Dermis microvascular lymphatic vessel endothelial cell (primary cell): ENCODE measurements at places on chromosomes 11 and 22. TPM values are rescaled to one million over a fixed set of nuclear protein-coding genes. Genes with fewer than 3 reads are reported as not detected.
A peak's percentile ranks its signal among the peaks of the same experiment; 100 is the strongest.

- DNase-seq, result no peak
These were observed 11.4 kb downstream of the DGAT2 start for GRCh38 chr11:75779960-75780359.

DNA sequence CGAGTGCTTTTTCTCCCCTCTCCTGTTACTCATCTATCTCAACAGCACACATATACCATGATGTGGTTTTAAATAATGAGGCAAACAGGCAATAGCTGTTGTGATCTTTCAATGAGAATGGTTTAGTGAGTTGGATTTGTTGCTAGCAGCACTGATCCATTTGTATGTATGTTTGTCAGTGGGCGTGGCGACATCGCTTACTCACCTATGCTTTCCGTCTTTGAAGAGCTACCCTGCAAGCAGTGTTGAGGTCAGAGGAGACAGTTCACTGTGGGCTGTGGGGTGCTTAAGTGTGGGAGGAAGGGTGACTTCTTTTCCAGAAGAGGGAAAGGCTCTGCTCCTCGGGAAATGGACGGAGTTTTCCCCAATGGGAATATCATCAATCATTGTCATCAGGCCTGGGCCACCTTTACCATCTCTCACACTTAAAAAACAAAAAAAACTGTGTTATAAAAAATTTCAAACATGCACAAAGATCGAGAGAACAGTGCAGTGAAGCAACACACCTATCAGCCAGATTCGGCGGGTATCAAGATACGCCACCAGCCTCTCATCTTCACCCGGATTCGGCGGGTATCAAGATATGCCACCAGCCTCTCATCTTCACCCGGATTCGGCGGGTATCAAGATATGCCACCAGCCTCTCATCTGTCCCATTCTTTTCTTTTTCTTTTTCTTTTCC, 83.8 kb downstream of the TBC1D22A start:
- peak; percentile 19 for DNase-seq

GRCh38 chr22:48084729-48085050, 1322.2 kb downstream of the TBC1D22A start:
- DNase-seq, result no peak

- DNase-seq, result no peak
These were observed 16.7 kb downstream of the C11orf54 start for GRCh38 chr11:93757924-93758865.

DNA sequence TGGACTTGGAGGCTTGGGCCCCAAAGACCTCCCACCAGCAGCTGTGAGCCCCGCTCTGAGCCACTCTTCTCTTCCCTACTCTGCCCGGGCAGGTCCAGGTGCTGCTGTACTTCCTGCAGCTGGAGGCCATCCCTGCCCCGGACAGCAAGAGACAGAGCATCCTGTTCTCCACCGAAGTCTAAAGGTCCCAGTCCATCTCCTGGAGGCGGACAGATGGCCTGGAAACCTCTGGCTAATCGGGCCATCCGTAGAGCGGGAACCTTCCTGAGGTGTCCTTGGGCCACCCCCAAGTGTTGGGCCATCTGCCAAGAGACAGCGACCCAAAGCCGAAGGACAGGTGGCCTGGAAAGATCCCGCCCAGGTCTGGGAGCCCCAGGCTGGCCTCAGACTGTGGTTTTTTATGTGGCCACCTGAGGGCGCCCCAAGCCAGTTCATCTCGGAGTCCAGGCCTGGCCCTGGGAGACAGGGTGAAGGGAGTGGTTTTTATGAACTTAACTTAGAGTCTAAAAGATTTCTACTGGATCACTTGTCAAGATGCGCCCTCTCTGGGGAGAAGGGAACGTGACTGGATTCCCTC, 135.1 kb downstream of the BCR start:
- DNase-seq, result no peak

DNA sequence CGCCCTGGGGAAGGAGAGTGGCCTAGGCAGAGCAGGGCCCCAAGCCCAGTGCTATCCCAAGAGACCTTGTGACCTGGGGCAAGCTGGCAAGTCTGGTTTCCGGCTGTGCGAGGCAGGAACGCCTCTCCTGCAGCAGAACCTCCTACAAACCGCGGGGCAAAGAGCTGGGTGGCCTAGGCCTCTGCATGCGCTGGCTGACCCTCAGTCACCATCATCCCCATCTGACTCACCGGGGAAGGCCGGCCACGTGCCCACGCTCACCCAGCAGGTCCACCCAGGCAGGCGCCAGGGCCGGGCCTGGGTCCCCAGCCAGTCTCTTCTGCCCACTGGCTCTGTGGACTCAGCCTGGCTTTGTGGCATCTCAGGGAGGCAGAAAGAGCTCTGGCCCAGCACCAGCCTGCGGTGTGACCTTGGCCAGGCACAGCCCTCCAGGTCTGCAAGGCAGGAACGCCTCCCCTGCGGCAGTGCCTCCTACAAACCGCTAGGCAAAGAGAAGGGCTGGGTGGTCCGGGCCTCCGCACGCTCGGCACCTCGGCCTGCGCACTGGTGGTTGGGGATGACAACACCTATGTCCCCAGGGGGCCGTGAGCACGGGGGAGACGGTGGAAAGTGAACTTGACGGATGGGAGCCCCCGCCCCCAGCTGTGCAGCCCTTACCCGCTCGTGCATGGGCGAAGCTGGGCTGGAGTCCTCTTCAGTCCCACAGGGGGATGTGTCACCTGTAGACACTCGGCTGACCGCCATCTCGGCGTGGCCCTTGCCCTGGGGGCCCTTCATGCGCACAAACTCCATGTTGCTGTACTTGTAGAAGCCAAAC, 38.2 kb downstream of the KIAA0930 start:
- no peak for DNase-seq

- no peak for DNase-seq
These were observed 8.3 kb downstream of the SEC14L6 start for GRCh38 chr22:30538280-30538679.

DNA sequence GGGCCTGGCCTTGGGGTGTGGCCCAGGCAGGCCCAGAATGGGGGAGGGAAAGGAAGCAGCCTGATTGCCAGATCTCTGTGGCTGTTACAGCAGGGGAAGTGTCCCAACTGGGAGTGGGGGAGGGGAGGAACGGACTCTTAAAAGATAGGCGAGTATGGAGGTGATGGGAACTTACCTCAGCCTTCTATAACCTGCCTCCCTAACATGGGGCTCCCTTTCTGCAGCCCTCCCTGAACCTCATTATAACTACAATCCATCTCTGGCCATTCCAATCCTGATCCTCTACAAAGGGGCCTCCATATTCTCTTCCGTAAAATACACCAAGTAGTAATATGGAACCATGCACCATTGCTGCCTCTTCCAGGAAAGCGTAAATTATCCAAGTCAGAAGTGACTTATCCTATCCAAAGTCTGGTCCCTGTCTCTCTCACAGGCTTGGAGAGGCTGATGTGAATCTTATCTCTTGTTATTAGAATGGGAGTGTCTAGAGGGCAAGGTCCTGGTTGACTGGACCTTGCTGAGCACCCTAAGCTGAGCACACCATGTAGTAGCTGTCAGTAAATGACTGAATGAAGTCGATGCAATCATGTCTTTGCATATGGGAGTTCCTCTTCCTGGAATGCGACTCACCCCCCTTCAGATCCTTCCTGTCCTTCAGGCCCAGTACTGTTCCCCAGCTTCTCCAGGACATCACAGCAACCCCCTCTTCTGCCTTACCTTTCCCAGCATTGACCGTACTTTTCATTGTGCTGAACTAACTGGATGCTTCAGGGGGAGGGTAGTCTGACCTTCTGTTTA, 5.9 kb downstream of the RHOG start:
- DNase-seq, result peak; percentile 24

- no peak for DNase-seq
These were observed 92.2 kb upstream of the PLET1 start for GRCh38 chr11:112352907-112353306.

GRCh38 chr22:47550524-47551430, 788.3 kb downstream of the TBC1D22A start:
- DNase-seq, result no peak

DNA sequence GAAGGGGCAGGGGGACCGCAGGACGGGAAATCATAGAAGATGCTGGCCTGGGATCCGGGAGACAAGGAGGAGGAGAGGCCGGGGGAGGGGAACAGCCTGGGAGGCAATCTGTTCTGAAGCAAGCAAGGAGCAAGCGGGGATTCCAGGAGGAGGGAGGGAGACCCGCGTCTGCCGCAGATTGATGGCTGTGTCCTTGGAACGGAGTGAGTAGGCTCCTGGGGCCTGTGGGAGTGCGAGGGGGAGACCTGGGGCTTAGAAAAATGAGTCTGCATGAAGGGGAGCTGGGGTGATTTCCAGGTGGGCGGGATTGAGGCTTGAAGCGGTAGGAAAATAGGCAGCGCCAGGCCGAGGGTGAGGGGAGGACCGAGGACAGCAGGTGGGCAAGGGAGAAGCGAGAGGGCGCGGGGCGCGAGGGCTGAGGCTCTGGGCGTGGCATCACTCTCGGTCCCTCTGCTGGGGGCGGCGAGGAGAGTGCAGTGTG, 1.6 kb upstream of the LRRC55 start:
- DNase-seq, result no peak

DNA sequence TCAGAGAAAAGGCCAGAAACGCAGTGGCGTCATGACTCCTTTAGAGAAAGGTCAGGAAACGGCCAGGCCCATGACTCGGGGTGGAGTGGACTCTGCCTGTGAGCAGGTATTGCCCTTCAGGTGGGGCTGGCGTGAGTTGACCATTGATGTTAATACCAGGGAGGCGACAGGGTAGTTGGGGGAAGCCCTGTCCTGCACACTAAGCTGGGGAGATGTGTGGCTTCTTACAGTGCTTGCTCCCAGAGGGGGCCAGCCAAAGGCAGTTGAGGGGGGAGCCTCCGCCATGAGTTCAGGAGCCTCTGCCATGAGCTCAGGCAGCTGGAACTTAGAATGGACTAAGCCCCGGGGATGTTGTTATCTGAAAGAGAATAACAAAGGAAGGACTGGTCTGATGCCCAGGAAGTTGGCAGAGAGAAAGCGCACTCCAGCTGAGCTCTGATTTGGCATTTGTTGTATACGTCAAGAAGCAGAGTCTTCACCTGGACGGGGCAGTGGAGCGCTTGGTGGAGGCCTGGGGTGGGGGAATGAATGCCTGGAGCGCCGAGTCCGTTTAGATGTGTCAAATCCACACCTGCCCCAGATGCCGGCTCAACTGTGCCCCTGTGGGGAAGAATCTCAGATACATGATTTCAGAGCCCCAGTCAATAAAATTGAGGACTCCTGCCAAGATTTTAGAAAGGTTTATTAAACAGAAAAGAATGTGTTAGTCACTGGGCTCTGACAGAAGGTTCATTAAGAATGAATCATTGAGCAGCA, 222.5 kb downstream of the TBC1D22A start:
- peak; percentile 40 for DNase-seq

DNA sequence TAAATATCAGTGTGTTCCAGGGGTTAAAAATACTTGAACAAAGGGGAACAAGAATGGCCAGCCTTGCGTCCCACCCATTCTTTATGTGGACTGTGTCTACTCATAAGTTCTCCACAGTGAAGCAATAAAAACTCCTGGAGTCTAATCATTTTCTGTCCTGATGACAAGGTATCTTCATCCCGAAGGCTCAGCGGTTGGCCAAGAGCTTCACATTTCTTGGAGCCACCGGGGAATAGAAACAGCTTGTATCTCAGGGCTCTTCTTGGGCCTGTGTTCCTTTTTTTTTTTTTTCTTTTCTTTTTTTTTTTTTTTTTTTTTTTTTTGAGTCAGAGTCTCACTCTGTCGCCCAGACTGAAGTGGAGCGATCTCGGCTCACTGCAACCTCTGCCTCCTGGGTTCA, 36.8 kb upstream of the ADORA2A start:
- no peak for DNase-seq

GRCh38 chr11:35629914-35630313, 11.7 kb downstream of the FJX1 start:
- DNase-seq, result peak; percentile 96

GRCh38 chr11:77879218-77879617, 58.3 kb downstream of the AAMDC start:
- no peak for DNase-seq

DNA sequence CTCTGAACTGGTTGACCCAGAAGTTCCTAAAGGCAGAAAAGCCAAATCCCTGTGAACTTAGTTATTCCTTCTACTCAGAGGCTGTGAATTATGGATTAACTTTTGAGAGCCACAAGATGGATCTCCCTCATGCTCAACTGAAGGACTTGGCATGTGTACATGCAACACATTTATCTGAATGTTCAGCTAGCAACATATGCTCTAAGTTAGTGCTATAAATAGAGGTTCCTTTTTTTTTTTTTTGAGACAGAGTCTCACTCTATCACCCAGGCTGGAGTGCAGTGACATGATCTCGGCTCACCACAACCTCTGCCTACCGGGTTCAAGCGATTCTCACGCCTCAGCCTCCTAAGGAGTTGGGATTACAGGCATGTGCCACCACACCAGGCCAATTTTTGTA, 40.1 kb downstream of the EIF4ENIF1 start:
- DNase-seq, result no peak

GRCh38 chr11:102367364-102367763, 20.4 kb downstream of the BIRC2 start:
- DNase-seq, result no peak

DNA sequence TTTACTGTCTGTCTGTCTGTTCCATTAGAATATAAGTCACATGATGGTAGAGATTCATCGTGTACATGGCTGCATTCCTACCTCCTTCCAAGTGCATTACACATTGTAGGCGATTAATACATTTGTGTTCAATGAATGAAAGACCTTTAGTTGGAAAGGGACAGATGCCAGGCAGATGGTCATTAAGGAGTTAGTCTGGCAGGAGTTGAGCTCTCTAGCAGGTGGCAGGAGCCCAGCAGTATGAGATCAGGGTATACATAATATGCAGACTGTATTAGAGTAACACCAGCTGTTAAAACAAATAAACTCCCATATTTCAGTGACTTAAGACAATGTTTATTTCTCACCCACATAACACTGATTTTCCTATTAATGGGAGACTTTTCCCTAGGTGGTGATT, 147.7 kb upstream of the LARGE1 start:
- DNase-seq, result no peak

DNA sequence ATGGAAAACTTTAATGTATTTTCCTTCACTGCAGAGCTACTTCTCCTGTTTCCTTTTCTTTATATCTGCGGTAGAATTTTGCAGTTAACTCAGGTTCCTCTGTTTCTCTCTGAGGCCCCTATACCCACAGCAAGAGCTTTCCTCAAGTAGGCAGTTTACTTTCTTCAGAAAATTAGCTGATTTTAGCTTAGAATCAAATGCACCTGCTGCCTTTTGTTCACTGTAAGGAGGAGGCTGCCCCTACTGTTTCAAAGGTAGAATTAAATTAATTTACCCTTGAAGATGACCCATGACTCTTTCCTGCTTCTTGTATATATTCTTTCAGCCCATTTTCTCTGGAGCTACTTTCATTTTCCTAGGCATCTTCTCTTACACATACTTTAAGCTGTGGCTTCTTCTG, 68.7 kb upstream of the GDPD4 start:
- DNase-seq, result no peak

- DNase-seq, result peak; percentile 50
These were observed 38.2 kb downstream of the TRIOBP start for GRCh38 chr22:37734964-37735451.

The RANBP1 gene
- 113 and 148 TPM in 2 replicates for total RNA-seq

The BTBD18 gene
- total RNA-seq, result not detected in 2 replicates

The SAC3D1 gene
- total RNA-seq, result 7.6 and 8.5 TPM in 2 replicates

The TMEM121B gene
- 0.13 and 0.25 TPM in 2 replicates for total RNA-seq

The RCOR2 gene
- 0.13 TPM in 2 replicates for total RNA-seq

The PPP6R2 gene
- 39.4 and 58.5 TPM in 2 replicates for total RNA-seq

The LBHD1 gene
- total RNA-seq, result 1.5 and 1.8 TPM in 2 replicates

The CHADL gene
- 0.64 and 1.3 TPM in 2 replicates for total RNA-seq

The NNMT gene
- total RNA-seq, result 133 and 251 TPM in 2 replicates

The OR51T1 gene
- not detected in 2 replicates for total RNA-seq

The NUP50 gene
- total RNA-seq, result 45.6 and 49.2 TPM in 2 replicates

The DKK3 gene
- total RNA-seq, result 428 and 581 TPM in 2 replicates

The ADM2 gene
- 0.13 and 0.25 TPM in 2 replicates for total RNA-seq

The KCNJ4 gene
- total RNA-seq, result not detected in 2 replicates

The INSC gene
- under 0.01 TPM in 1 of 2 replicates, not detected in the other for total RNA-seq

The KCNE3 gene
- total RNA-seq, result 0.51 and 1.0 TPM in 2 replicates

The THY1 gene
- 3.8 and 10.1 TPM in 2 replicates for total RNA-seq

The GRM5 gene
- under 0.01 TPM in 2 replicates for total RNA-seq

The KCNJ5 gene
- not detected in 2 replicates for total RNA-seq
